ENCODE measurements at places on chromosomes 2 and 18.

DNA sequence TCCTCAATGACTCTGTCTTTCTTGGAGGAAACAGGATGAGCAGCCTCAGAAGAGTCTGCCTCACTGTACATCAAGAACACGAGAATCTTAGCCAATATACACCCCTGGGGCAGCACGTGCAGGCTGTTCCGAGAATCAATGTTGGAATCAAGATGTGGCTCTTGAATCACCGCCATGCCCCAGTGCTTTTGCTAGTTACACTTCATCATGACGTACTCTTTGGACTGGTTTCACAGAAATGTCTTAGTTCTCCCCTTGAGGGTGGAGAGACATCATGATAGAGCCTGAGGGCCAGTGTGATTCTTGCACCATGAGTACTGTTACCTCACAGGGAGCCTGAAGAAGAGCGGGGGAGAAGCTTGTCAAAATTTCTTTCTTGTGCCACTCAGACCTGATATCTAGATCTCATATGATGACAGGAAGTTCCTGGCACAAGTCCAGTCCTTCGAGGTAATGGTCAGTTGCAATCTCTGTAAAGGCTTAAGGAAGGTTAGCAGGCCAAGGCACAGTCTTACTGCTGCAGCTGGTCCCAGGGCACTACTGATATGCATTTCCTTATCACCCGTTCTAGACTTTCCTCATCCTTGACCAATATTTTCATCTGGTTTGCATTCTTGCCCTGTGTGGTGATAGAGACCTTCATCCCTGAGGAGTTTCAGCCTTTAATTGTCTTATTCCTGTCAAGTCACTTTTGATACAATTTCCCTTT is 28.2 kb upstream of the STAT4 start:
- DNase-seq, result no peak

- no peak for DNase-seq
Measured at GRCh38 chr2:167732326-167732725, 515.1 kb downstream of the STK39 start.

DNA sequence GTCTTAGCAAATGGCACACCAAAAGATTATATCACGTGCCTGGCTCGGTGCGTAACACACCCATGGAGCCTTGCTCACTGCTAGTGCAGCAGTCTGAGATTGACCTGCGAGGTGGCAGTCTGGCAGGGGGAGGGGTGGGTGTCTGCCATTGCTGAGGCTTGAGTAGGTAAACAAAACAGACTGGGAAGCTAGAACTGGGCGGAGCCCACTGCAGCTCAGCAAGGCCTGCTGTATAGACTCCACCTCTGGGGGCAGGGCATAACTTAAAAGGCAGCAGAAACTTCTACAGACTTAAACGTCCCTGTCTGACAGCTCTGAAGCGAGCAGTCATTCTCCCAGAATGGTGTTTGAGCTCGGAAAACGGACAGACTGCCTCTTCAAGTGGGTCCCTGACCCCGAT is 55.9 kb upstream of the FSHR start:
- no peak for DNase-seq

DNA sequence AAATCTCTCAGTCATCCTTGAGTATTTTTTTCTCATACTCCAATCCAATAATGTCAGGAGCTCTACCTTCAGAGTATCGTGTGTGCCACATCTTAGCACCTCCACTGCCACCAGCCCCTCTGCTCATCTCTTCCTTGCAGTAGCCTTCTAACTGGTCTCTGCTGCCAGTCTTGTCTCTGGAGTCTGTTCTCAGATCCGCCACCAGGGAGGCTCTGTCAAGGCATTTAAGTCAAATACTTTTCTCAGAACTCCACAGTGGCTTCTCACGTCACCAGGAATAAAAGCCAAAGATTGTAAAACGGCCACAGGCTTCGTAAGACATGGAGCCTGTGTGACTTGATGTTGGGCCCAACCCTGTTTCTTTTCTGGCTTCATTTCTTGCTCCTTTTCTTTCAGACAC is 7.1 kb downstream of the UNC50 start:
- no peak for DNase-seq

DNA sequence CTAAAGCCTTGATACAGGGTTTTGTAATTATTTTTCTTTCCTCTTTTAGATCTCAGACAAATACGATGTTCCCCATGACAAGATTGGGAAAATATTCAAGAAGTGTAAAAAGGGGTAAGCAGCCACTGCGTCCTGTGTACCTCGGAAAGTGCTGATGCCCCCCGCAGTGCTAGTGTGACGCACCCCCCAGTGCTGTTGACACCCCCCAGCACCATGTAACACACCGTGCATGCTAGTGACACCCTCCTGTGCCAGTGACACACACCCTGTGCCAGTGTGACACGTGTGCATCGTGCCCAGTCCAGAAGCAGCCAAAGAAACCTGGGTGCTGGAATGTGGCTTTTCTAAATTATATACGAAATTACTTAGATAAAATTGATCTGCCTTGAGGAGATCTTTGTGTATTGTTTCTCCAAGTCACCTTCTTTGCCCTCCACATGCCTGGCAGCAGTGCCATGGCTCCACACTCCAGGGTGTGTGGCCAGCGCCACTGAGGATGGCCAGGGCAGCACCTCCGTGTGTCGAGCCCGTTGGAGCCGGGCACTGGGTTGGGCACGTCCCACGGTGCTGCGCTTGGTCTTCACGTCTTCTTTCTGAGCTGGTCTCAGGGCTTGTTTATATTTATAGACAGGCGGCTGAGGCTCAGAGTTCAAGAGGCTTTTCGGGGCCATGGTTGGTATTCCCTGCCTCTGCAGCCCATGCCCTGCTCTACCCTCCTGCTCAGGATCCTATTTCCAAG is 44.3 kb upstream of the KLF11 start:
- DNase-seq, result no peak

DNA sequence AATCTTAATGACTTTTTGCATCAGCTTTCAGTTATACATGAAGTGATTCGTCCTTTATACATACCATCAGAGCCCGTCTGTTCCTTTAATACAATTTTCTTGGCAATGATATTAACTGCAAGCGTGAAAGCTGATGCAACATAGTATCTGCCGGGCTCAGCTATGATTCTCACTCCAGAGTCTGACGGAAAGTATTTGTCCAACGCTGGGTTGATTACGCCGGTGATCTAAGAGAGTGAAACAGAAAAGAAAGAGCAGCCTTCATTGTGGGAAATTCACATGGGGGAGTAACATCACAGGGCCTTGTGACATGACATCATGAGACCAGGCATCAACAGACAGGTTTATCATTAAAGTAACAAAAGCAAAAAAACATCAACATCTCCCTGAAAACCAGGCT is 6.2 kb downstream of the ODC1 start:
- no peak for DNase-seq

GRCh38 chr2:1557467-1557820 is 144.2 kb downstream of the TPO start:
- DNase-seq, result no peak

DNA sequence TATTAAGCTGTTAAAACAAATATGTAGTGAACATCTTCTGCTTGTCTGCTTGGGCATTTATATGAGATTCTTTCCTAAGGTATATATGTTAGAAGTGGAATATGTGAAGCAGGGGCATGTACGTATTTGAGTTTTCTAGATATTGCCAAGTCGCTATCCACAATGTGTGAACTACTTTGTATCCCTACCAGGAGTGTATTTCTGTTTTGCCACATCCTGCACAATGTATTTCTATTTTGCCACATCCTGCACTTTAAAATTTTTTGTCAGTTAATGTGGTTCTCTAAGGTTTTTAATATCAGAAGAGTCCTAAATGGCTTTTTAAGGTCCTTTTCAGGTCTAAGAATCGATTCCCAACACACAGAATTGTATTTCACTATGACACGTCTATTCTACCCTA is 141.7 kb upstream of the ATP5MC3 start:
- DNase-seq, result no peak

GRCh38 chr18:77517901-77518300 is 268.3 kb downstream of the GALR1 start:
- DNase-seq, result no peak

DNA sequence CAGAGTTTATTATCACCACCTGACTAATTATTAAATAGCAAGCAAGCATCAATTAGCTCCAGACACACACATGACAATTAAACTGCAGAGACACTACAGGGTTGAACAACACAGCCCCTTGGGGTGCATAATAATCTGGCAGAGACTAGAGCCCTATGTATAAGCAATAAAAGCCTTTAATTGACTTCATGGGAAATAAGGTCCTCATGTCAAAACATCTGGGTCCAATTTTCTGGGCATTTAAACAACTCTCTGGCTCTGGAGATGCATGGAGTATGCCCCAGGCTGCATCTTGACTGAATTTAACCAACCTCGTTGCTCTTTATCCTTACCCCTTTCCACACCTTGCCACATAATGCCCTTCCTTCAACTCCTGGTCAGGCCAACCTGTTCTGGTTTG is 270.7 kb upstream of the THUMPD2 start:
- DNase-seq, result no peak

GRCh38 chr18:76364282-76365259 is 130.5 kb downstream of the ZNF516 start:
- DNase-seq, result no peak

GRCh38 chr2:31142110-31142509 is 3.9 kb upstream of the GALNT14 start:
- DNase-seq, result no peak

DNA sequence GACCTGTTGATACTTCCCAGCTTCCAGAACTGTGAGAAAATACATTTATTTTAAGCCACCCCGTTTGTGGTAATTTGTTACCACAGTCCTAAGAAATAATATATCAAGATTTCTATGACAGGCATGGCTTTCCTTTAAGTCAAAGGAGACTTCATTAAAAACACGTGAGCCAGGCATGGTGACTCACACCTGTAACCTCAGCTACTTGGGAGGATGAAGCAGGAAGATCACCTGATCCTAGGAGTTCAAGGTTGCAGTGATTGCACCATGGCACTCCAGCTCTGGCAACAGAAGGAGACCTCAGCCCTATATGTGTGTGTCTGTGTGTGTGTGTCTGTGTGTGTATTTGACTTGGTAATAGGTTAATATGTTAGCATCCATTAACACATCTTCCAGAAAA is 69.8 kb upstream of the SCN7A start:
- DNase-seq, result no peak

GRCh38 chr2:66508484-66509071 is 73.7 kb downstream of the MEIS1 start:
- DNase-seq, result no peak

- DNase-seq, result no peak
Measured at GRCh38 chr2:163897799-163898198, 162.0 kb upstream of the FIGN start.

- no peak for DNase-seq
Measured at GRCh38 chr2:134370655-134371445, 117.0 kb downstream of the MGAT5 start.

GRCh38 chr2:135256531-135257260 is 204.6 kb downstream of the RAB3GAP1 start:
- no peak for DNase-seq

GRCh38 chr2:187478719-187479118 is 30.7 kb upstream of the CALCRL start:
- DNase-seq, result no peak

DNA sequence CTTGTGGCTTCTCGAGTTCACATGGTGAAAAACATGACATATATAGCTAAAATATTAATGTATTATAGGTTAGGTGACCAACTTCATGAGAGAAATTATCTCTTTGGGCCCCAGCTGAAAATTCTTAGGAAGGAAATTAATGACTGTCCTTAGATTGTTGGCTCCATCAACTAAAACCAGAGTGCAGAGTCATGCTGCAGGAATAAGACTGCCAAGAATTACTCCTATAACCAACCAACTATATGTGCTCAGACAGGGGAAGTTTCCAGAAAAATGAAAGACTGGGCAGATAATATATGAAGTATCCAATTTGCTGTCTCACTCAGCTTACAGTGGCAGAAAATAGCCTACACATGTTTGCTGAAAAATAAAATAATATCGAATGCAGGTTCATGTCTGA is 71.0 kb upstream of the TMEFF2 start:
- no peak for DNase-seq

GRCh38 chr2:117562654-117563053 is 251.8 kb upstream of the DDX18 start:
- DNase-seq, result no peak

DNA sequence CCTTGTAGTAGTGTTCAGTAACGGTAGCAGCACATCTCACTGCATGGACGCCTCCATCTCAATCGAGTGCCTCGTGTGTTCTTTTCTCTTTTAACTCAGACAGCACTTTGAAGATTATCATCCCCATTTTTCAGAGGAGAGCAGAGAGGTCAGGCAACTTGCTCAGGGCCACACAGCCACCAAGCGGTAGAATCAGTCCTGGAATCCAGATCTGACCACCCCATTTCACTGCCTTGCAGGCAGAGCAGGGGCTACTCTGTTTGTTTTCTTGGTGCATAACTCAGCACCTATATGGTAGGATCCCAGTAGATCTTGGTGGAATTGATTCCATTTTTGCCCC is 129.5 kb downstream of the SMAD7 start:
- no peak for DNase-seq

DNA sequence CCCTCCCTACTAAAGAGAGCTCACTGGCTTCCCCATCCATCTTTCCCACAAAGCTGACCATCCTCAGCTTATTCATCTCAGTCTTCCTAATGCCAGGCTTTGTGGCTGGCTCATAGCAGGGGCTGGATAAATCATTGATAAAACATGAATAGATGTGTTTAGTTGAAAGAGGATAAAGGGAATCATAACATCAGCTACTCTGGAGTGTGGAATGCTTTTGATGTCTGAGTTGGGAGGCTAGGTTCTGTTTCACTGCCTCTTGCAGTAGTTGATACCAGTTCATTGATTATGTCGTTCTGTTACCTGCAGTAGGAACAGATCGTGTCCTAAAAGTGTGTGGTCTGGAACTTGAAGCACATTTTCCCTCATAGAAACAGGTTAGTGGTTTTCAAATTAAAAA is 66.3 kb upstream of the HK2 start:
- no peak for DNase-seq

DNA sequence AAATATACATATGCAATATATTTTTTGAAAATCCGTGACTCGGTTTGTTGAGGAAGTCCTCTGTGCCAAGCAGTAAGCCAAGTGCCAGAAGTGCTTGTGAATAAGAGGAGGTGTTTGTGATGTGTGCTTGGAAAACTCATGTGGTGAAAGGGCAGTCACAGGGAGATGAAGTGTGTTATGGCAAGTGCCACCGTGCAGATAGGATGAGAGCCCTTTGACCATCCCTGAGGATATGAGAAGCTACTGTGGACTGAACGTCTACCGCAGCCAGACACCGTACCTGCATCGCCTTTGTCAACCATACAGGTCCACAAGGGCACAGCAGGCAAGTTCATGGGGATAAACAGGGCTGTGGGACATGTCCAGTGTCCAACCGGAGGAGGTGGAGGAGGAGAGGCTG is 288.9 kb upstream of the MYT1L start:
- no peak for DNase-seq

DNA sequence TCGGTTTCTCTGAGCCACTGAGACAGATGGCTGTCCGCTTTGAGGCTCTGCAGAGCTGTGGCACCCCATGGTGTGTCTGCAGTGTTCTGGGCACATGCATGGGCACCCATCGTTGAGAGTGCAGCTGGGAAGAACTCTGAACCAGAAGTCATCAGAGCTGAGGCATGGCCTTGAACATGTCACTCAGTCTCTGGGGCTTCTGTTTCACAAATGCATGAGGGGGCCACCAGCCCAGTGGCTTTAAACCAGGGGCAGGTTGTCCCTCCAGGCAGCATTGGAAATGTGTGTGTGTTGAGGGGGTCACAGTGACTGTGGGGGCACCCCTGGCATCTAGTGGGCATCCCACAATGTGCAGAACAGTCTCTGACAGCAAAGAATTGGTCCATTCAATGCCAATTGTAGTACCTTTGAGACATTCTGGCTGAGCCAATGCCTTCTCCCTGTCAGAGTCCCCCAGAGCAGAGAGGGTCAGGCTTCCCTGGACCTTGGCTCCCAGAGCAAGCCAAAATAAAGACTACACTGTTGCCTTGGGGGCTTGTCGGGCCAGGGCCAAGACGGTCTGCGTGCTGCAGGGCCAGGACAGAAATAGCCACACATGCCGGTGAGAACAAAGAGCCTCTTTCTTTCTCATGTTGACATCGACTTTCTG is 9.3 kb upstream of the PSMD1 start:
- no peak for DNase-seq

Data from activated T-cell treated with anti-CD3 and anti-CD28 coated beads for 1 hour (primary cell).